ENCODE measurements at places on chromosomes 3 and 15.

GRCh38 chr15:41904541-41905005 lies 10.7 kb upstream of the SPTBN5 start:
- DNase-seq, result peak; percentile 37

GRCh38 chr15:71612397-71612722 lies 198.0 kb upstream of the NR2E3 start:
- no peak for DNase-seq

DNA sequence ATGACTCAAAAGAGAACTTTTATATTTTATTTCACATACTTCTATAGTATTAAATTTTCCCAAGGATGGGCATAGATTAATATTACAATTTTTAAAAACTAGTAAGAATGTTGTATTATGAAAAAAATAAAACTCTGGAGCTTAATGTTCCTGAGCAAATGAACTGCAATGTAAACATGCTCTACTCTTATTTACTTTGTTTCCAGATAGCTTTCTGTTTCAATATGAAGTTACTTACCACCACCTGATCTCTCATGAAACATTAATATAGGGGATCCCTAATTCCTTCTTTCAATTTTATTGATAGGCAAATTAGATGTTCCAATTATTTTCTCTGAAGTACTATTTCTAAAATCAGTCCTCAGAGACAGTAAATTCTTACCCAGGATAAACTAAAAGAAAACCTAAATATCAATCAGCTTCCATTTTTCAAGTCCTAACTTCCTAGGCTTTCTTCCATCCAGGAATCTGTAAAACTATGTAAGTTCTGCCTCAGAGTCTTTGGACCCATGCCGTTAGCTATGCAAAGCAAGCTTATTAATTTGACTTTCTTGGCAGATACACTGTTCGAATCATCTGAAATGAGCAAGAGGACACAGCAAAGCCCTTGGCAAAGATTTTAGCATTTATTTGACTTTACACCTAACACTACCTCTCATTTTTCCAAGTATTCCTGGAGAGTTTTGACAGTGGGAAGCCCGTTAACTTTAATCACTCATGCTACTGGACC lies 93.2 kb downstream of the PLCH1 start:
- no peak for DNase-seq

DNA sequence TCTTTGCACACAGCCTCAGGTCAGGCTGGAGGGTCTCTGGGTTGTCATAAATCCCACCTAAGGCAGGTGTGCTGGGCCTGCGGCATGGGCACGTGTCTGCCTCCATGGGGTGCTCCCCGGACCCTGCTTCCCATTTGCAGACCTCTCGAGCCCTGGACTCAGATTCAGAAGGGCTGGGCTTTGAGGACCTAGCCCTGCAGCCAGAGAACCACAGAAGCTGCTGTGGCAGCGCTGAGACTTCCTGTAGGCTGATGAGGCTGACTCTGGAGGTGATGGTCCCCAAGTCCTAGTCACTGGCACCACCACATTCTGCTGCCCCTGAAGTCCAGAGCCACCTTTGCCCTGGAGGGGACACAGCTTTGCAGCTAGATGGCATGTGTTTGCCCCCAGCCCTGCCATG lies 156.4 kb downstream of the LRRC28 start:
- no peak for DNase-seq

GRCh38 chr3:176523114-176523513 lies 674.2 kb downstream of the TBL1XR1 start:
- no peak for DNase-seq

- no peak for DNase-seq
Observed at GRCh38 chr3:13748276-13748879, 131.5 kb downstream of the WNT7A start.
